Upper lobe of right lung (tissue), 1 donor: ENCODE measurements at places on chromosomes 1 and 21. TPM values are rescaled to one million over a fixed set of nuclear protein-coding genes. Genes with fewer than 3 reads are reported as not detected.

GRCh38 chr1:240435996-240436566, 175.9 kb downstream of the GREM2 start:
- H3K27me3 ChIP-seq: no peaks in the 10 kb centered on the region
- no peaks in the 10 kb centered on the region for H3K36me3 ChIP-seq
- no peaks in the 10 kb centered on the region for H3K4me1 ChIP-seq
- no peak overlapping the region for H3K4me3 ChIP-seq
- H3K27ac ChIP-seq: no peak overlapping the region
- DNase-seq: no peak

GRCh38 chr1:162388615-162389014, 7.1 kb downstream of the C1orf226 start:
- no peak for DNase-seq
- no peak overlapping the region for H3K4me3 ChIP-seq
- no peaks in the 10 kb centered on the region for H3K4me1 ChIP-seq
- no peak overlapping the region for H3K27ac ChIP-seq

GRCh38 chr1:39187275-39188046, 17.0 kb upstream of the MACF1 start:
- no peak overlapping the region for H3K4me3 ChIP-seq
- no peaks in the 10 kb centered on the region for H3K36me3 ChIP-seq

DNA sequence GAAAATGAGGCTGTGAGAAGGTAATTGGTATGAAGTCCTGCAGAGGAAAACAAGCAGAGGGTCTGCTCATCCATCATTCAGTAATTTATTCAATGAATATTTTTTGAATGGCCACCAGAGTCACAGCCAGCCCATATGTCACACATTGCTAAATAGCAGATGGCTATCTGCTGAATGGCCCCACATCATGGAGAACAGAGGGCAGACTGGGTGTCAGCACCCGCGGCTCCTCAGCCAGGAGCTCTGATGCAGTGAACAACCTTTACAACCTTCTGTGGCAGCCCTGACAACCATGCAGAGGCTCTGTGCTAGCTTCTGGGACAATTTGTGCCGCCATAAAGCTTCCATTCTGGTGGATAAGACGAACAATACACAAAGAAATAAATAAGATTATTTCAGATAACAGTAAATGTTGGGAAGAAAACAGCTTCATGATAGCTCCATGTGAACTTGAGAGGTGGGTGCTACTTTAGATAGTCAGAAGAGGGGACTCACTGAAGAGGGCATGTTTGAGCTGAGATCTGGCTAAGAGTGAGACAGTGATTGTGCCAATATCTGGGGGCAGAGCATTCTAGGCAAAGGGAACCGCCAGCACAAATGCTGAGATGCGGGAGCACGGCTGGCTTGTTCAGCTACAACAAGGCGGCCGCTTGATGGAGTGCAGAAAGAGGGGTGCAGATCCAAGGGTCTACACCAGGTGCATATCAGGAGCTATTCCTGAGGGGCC, 2.8 kb upstream of the C1orf210 start:
- H3K36me3 ChIP-seq: no peaks in the 10 kb centered on the region
- no peak overlapping the region for H3K4me3 ChIP-seq
- no peaks in the 10 kb centered on the region for H3K27me3 ChIP-seq
- DNase-seq: peak; percentile 27
- H3K4me1 ChIP-seq: peaks cover 3% of the 10 kb centered on the region

DNA sequence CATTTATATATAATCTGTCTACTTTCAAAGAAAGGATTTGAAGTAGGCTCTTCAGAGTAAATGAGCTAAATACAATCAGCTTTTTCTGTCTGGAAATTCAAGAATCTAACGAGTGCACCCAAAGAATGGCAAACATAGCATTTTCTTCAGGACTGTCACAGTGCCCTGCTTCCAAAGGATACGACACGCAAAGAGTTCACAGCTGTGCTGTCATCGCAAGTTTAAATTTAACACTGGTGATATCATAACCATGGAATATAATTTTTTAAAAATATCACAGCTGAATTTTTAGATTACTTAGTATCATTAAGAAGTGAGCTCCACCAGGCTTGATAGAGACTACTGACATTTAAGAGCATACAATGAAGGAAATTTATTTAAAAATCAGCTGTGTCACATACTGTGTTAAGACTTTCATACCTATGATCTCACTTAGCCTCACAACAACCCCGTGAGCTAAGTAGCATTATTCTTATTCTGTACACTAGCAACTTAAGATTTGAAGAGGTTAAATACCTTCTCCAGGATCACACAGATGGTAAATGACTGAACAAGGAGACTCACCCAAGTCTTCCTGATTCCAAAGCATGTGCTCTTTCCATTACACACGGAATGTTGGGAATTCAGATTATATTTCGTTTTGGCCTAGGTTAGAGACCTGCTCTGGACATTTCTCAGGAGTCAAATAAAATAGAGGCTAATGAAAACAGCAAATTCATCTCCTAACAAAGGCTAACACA, 46.2 kb upstream of the PRRX1 start:
- no peaks in the 10 kb centered on the region for H3K4me1 ChIP-seq
- no peaks in the 10 kb centered on the region for H3K27me3 ChIP-seq
- no peak overlapping the region for H3K4me3 ChIP-seq
- DNase-seq: no peak
- no peaks in the 10 kb centered on the region for H3K36me3 ChIP-seq
- no peak overlapping the region for H3K27ac ChIP-seq

DNA sequence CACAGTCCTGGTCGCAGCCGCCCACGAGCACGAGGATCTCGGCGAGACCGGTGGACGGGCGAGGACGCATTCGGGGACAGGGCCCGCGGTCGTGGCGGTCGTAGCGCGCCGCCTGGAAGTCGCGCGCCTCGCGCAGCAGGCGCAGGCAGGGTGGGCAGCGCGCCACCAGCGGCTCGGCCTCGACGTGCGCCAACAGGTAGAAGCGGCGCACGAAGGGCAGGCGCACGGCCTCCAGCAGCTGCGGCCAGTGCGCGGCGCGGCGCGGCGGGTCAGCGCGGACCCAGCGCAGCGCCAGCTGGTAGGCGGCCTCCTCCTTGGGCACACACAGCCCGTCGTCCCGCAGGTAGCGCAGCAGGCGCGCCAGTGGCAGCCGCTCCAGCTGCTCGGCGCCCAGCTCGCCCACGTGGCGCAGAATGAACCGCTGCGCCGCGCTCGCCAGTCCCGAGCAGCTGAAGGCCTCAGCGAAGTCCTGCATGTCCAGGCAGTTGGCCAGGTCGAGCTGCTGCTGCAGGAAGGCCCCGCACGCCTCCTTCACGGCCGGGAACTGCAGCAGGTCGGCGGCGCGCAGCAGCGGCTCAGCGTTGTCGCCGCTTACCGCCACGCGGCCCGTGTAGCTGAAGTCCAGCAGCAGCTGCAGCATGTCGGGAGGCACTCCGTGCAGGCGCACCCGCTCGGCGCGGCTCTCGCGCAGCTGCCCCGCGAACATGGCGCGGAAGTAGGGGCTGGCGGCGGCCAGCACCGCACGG, 573 bp downstream of the KLHL21 start:
- H3K4me1 ChIP-seq: peaks cover 42% of the 10 kb centered on the region
- peak overlapping the region; percentile 99 for H3K27ac ChIP-seq
- peak overlapping the region; percentile 81 for H3K4me3 ChIP-seq

DNA sequence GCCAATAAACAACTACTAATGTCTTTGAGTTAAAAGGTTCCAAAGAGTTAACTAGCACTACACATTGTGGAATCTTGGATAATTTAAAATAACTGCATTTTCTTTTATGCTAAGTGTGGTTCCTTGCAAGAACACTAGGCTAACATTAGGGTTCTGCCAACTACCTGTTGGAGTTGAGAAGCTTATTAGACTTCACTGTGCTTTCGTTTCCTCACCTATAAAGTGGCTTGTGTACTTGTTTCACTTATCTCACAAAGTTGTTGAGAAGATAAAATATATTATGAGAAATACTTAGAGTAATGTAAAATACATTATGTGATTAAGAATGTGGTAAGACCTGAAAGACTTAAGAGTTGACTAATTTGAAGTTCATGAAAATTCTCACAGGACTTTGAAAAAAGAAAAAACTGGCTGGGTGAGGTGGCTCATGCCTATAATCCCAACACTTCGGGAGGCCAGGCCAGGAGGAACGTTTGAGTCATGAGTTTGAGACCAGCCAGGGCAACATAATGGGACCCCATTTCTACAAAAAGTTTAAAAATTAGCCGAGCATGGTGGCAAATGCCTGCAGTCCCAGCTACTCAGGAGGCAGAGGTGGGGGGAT, 5.6 kb upstream of the RRAGC start:
- peaks cover 20% of the 10 kb centered on the region for H3K4me1 ChIP-seq
- H3K27me3 ChIP-seq: no peaks in the 10 kb centered on the region
- no peak overlapping the region for H3K4me3 ChIP-seq

- no peaks in the 10 kb centered on the region for H3K36me3 ChIP-seq
- DNase-seq: no peak
- peak overlapping the region; percentile 96 for H3K4me3 ChIP-seq
- peak overlapping the region; percentile 99 for H3K27ac ChIP-seq
- peaks cover 8% of the 10 kb centered on the region for H3K27me3 ChIP-seq
Measured at GRCh38 chr1:51878308-51878615, 265 bp downstream of the NRDC start.

GRCh38 chr1:18575620-18576019, 55.0 kb upstream of the PAX7 start:
- no peak overlapping the region for H3K4me3 ChIP-seq
- DNase-seq: peak; percentile 84
- peaks cover 7% of the 10 kb centered on the region for H3K27me3 ChIP-seq
- no peak overlapping the region for H3K27ac ChIP-seq
- H3K4me1 ChIP-seq: no peaks in the 10 kb centered on the region
- no peaks in the 10 kb centered on the region for H3K36me3 ChIP-seq

- no peaks in the 10 kb centered on the region for H3K36me3 ChIP-seq
- no peaks in the 10 kb centered on the region for H3K27me3 ChIP-seq
- DNase-seq: no peak
Measured at GRCh38 chr1:214123061-214123784, 135.4 kb downstream of the PROX1 start.

DNA sequence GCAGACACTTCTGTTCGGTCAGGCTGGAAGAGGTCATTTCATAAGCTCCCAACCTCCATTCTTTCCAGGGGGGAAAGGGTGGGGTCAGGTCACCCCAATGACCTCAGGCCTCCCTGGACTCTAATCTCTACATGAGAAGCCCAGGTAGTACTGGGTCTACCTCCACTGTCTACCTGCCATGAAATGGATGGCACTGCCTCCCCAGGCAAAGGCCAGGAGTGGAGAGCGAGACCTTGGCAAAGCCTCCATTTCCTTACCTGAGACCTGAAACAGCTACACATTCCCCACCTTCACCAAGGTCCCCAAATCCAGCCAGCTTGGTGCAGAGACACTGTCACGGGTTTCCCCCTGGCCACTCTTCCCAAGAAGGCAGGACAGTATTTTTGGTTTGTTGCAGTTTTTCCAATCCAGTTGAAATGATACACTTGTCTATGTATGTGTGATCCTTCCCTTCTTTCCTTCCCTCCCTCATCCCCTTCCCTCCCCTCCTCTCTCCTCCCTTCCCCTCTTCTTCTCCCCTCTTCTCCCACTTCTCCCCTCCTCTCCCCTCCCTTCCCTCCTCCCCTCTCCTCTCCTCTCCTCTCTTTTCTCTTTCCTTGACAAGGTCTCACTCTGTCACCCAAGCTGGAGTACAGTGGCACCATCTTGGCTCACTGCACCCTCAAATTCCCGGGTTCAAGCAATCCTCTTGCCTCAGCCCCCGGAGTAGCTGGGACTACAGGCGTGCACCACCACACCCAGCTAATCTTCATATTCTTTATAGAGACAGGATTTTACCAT, 16.1 kb downstream of the BTG2 start:
- H3K4me1 ChIP-seq: peaks cover 82% of the 10 kb centered on the region
- no peaks in the 10 kb centered on the region for H3K36me3 ChIP-seq

DNA sequence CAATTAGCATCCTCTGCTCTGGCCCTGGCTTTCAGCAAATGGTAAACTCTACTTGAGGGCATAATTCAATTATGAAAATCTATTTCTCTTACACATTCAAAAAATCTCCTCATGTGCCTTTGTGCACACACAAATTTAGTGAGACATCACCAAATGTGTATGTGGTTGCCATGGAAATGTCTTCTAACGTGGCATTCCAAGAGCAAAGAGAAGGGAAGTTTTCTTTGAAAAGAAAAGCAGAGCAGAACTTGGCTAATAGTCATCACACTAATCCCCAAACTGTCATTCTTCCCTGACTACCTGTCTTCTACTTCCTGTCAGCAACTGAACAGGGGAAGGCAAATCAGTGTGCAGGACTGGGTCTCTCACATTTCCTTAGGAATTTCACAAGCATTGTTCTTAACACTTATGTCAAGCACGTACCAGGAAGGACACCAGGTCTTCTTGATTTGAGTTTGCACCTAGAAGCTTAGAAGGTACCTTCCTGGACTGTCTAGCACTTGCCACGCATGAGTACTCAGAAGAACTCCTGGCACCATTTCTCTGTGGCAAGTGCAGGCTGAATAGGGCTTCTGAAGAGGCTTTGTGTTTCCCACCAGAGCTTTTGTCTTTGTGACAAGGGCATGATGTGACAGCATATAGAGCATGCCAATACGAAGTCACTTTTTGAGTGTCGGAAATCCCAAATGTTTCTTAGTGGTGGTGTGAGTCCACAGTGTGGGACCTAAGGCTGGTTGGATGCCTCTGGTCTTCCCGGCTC, 32.3 kb downstream of the MAN1C1 start:
- H3K4me3 ChIP-seq: no peak overlapping the region
- H3K27ac ChIP-seq: no peak overlapping the region
- no peaks in the 10 kb centered on the region for H3K27me3 ChIP-seq
- H3K36me3 ChIP-seq: no peaks in the 10 kb centered on the region

DNA sequence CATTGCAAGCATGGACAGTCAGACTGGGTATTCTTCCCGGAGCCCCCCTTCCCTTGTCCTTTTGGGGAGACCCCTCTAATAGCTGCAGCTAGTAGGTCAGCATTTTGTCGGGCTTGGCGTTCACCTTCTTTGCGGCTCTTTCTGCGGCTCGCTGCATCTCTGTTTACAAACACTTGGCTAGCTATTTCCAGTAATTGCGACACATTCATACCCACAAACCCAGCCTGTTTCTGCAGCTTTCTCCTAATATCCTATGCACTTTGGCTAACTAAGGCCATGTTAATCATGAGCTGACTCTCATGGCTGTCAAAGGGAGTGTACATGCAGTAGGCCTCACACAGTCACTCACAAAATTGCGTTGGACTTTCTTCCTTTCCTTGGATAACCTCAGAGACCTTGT, 716.4 kb downstream of the AMY1C start:
- no peak overlapping the region for H3K27ac ChIP-seq
- H3K36me3 ChIP-seq: no peaks in the 10 kb centered on the region

GRCh38 chr21:24260751-24261150, 1346.5 kb downstream of the MRPL39 start:
- DNase-seq: no peak
- H3K27me3 ChIP-seq: no peaks in the 10 kb centered on the region
- no peak overlapping the region for H3K4me3 ChIP-seq
- H3K36me3 ChIP-seq: no peaks in the 10 kb centered on the region

GRCh38 chr21:37561941-37562919, 195.7 kb downstream of the DYRK1A start:
- H3K27ac ChIP-seq: no peak overlapping the region
- no peak overlapping the region for H3K4me3 ChIP-seq
- no peaks in the 10 kb centered on the region for H3K27me3 ChIP-seq

The TIE1 gene
- 59.4 TPM for total RNA-seq

The COL11A1 gene
- total RNA-seq: 1.7 TPM

The GSTM5 gene
- total RNA-seq: 18.1 TPM

The LCE1E gene
- not detected for total RNA-seq

The GLUL gene
- total RNA-seq: 1,001 TPM

The HCRTR1 gene
- total RNA-seq: not detected

The EPHA10 gene
- 1.4 TPM for total RNA-seq

The USH2A gene
- not detected for total RNA-seq

The RFX5 gene
- total RNA-seq: 45.8 TPM
